ENCODE measurements at places on chromosomes 11 and 22.

GRCh38 chr22:48331266-48331665, 1496.4 kb downstream of the BRD1 start:
- DNase-seq: no peak

- no peak for DNase-seq
These were observed 90.8 kb upstream of the KCNQ1OT1 start for GRCh38 chr11:2790568-2790921.

DNA sequence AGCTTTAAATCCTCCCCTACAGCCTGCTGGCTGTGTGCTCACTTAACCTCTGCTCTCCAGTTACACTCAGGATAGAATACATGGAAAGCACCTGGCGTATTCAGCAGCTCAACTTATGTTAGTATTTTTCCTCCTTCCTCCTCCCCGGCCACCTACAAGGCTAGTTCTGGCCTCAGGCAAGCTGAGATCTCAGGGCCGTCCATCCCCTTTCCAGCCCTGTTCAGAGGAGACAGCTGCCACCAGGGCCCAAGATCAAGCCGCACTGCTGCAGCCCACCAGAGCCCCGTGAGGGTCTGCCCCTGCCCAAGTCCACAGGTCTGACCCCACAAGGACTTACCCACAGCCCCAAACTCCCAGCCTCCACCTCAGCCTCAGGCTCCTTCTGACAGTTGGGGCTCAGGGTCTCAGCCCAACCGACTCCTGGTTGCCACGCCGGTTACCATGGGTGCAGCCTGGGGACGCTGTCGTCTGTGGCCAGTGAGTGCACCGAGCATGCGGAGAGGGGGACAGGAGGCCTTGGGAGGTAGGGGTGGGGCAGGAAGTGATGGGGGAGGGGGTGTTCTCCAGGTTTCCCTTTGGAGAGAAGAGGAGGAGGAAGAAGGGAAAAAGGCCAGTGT, at the start of gene C11orf16:
Gene C11orf16 (minus strand): TSS at position 384 of the 617 bp plus-strand sequence. CDS start 639 bp downstream, outside the sequence.
- DNase-seq: no peak

DNA sequence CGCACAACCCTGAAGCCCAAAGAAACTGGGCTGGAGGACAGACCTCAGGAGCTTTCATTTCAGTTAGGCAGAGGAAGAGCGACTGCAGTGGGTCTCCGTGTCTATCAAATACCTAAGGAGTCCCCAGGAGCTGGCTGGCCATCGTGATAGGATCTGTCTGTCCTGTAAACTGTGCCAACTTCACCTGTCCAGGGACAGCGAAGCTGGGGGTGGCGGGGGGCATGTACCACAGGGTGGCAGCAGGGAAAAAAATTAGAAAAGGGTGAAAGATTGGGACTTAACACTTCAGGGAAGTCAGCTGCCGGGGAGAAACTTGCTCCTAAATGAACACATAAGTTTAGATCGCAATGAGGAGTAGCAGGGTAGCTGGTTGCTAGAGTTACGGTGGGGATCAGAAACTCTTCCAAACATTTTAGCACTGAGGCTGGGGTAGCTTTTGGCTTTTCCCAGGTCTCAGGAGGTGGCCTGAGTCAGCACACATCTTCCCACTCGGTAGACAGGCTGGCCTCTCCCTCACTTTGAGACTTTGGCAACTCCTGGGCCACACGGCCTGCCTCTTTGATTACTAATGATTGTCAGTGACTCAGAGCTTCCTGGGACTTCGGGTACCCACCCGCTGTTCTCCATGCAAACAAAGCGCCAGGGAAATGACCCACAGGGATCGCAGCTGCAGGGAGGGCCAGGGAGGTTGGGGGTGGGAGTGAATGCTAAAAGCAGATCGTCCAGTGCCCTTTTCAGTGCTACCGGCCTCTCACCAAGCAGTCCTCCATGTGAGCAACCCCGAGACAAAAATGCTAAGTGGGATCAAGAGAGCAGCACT, 2.9 kb upstream of the MTFP1 start:
- no peak for DNase-seq

- no peak for DNase-seq
These were observed 26.6 kb upstream of the LMO1 start for GRCh38 chr11:8290081-8290810.

- no peak for DNase-seq
These were observed 8.2 kb downstream of the CBX7 start for GRCh38 chr22:39144101-39144767.

- DNase-seq: no peak
These were observed 92.5 kb downstream of the LRRC32 start for GRCh38 chr11:76577921-76578653.

Data from stimulated activated CD4-positive, alpha-beta T cell treated with anti-CD3 and anti-CD28 coated beads, Interleukin-1b, Interleukin-23, amount 100 ng/mL, for 1 hour (primary cell).